Fibroblast of the conjunctiva (primary cell): ENCODE measurements at places on chromosomes 12 and 14.

DNA sequence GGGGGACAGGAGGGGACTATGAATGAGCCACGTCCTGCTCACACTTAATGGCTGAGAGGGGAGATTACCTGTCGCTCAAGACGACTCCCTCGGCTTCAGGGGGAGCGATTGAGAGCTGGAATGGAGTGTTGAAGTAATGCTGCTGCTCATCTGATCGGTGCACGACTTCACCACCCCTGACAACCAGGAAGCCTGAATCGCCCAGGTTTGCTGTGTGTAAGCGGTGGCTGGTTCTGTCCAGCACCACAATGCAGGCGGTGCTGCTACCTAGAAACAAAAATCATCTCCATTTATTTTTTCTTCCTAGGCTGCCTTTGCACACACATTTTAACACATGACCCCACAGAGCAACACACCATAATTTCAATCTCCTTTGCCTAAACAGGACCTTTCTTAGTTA, 37.3 kb downstream of the PPTC7 start:
- DNase-seq, result no peak

DNA sequence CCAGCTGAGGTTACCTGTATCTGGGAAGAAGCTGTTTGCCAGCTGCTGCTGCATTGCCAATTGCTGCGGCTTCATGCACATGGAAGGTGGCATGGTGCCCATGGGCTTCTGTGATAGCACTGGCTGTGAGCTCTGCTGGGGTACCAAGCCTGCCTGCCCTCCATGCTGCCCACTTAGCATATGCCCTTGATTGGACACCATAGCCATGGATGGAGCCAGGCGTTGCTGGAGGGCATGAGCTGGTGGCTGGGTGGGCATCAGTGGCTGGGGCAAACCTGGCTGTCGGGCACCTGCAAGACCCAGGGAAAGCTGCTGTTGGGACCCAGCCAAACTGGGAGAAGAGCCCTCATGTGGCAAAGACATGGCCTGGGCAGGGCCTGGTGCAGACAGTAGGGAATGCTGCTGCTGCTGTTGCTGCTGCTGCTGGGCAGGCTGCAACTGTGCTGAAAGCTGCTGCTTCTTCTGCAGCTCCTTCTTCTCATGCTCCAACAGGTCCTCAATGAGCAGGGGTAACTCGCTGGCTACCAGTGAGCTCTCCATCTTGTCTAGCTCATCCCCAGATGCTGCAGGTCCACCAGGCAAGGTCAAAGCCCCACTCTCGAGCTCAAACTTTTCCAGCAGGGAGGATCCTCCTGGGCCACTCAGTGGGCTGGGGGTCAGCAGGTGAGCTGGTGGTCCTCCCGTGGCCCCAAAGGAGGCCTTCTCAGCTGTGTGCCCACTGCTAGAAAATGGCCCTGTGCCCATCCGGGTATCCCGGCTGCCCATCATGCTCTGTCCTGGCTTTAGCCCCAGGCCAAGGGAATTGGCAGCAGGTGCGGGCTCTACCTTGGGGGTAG, 18.8 kb upstream of the PRKAG1 start:
- no peak for DNase-seq

GRCh38 chr14:77154421-77154820, 12.8 kb upstream of the ZDHHC22 start:
- no peak for DNase-seq

GRCh38 chr12:82407481-82407880, 49.2 kb downstream of the METTL25 start:
- no peak for DNase-seq
